Cortex of kidney (tissue), 1 donor: ENCODE measurements at places on chromosomes 1 and 21.

DNA sequence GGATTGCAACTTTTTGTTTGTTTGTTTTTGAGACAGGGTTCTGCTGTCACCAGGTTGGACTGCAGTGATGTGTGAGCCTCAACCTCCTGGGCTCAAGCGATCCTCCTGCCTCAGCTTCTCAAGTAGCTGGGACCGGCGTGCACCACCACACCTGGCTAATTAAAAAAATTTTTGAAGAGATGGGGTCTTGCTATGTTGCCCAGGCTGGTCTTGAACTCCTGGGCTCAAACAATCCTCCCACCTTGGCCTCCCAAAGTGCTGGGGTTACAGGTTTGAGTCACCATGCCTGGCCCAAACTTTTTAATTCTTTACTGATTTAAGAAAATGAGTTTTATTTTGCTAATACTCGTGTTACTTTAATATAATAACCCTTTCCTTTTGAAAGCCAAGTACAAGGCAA, 31.5 kb upstream of the SERPINC1 start:
- DNase-seq: no peak

DNA sequence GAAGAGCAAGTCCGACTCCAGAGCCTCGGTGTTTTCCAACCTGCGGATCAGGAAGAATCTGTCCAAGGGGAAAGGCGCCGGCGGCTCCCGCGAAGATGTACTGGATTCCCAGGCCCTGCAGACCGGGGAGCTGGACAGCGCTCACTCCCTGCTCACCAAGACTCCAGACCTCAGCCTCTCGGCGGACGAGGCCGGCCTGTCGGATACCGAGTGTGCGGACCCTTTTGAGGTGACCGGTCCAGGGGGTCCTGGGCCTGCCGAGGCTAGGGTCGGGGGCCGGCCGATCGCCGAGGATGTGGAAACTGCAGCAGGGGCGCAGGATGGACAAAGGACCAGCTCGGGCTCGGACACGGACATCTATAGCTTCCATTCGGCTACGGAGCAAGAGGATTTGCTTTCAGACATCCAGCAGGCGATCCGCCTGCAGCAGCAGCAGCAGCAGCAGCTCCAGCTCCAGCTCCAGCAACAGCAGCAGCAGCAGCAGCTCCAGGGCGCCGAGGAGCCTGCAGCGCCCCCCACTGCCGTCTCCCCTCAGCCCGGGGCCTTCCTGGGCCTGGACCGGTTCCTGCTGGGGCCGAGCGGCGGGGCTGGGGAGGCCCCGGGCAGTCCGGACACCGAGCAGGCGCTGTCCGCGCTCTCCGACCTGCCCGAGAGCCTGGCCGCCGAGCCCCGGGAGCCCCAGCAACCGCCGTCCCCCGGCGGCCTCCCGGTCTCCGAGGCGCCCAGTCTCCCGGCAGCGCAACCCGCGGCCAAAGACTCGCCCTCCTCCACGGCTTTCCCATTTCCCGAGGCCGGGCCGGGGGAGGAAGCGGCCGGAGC, 827 bp downstream of the FMN2 start:
- no peak for DNase-seq

- no peak for DNase-seq
Observed at GRCh38 chr1:5647234-5647633, 345.0 kb downstream of the NPHP4 start.

GRCh38 chr1:68103884-68104554, 53.6 kb upstream of the DIRAS3 start:
- DNase-seq: peak; percentile 12

- DNase-seq: no peak
Observed at GRCh38 chr1:93244298-93245069, 64.0 kb downstream of the CCDC18 start.

DNA sequence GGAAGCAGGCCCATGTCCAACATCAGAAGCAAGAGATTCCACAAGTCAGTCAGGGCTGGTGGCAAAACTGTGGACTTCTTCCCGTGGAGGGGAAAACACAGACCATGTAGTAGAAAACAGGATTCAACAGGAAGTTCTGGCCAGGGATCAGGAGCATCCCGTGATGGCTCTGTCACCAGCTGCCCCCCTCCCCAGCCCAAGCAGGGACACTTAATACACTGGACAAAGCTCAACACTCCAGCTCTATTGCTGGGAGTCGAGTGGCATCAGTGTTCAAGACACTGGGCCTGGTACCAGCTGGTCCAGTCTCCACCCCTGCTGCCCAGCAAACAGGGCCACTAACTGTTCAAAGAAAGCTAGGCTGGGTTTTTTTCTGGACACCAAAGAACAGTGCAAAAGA, 3.7 kb downstream of the SLC45A3 start:
- no peak for DNase-seq

- no peak for DNase-seq
Observed at GRCh38 chr1:237386362-237387143, 344.6 kb downstream of the RYR2 start.

GRCh38 chr21:33433425-33434114, 30.4 kb downstream of the IFNGR2 start:
- DNase-seq: no peak

DNA sequence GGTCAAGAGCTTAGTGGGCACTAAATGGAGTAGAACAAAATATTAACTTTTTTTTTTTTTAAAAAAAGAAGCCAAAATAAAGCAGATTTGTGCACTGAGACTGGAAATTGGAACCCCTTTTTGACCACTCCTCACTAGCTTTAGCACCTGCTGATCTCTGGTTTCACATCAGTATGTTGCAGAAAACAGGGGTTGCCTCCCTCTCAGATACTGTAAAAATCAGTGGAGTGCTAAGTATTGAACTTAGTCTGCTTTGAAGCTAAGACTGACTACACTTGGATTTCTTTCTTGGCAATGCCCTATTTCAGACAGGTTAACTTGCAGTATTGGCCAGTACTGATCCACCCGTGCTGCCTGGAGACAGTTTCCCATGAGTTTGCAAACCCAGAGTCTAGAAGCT, 2.7 kb upstream of the KIAA0040 start:
- no peak for DNase-seq

DNA sequence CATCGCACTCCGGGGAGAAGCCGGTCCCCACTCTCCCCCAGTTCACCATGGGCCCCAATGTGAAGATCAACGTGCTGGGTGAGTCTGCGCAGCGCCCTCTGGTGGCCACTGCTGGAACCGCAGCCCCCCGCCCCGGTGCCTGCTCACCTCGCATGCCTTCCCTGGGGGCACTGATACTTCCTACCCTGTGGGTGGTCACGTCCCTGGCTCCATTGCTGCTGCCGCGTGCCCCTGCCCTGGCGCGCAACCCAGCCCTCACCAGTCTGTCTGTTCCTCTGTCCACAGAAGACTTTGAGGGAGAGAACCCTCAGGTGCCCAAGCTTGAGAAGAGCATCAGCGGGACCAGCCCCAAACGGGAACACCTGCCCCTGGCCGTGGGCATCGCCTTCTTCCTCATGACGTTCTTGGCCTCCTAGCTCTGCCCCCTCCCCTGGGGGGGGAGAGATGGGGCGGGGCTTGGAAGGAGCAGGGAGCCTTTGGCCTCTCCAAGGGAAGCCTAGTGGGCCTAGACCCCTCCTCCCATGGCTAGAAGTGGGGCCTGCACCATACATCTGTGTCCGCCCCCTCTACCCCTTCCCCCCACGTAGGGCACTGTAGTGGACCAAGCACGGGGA, 7.6 kb downstream of the EFNA3 start:
- DNase-seq: no peak

DNA sequence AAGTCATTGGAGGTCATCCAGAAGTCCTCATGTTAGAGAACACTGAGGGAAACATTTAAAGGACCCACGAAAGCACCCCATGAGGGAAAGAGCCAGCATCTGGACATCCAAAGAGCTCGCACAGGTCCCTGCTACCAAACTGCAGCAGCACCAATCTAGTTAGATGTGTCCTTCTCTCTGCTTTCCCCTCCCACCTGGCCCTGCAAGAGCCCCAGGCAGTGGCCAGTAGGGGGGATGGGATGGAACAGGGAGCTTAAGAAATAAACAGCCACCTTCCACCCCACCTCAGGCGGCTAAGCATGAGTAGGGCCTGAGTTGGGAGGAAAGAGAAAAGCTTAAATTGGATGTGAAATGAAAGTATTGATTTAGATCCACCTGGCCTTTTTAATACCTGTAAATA, 175.9 kb upstream of the KCND3 start:
- DNase-seq: no peak

DNA sequence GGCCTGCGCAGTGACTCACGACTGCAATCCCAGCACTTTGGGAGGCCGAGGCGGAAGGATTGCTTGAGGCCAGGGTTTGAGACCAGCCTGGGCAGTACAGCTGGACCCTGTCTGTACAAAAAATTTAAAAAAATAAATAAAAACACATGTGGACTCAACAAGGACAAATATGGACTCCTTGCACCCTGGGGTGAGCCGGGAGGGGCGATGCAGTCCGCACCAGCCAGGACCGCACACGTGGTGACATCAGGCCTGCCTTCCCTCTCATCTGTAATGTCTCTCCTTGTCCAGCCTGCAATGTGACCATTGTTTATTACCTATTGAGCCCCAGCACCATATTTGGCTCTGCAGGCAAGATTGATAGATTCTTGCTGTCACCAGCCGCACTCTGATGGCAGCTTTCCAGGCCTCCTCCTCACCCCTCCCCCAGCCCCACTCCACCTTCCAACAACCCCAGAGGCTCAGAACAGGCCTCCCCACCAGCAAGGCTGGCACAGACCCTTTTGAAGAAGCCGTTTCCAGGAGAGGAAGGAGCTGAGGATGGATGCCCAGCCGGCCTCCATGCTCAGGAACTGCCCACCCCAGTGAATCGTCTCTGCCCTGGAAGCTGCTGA, 55.2 kb downstream of the IRF2BP2 start:
- DNase-seq: no peak

DNA sequence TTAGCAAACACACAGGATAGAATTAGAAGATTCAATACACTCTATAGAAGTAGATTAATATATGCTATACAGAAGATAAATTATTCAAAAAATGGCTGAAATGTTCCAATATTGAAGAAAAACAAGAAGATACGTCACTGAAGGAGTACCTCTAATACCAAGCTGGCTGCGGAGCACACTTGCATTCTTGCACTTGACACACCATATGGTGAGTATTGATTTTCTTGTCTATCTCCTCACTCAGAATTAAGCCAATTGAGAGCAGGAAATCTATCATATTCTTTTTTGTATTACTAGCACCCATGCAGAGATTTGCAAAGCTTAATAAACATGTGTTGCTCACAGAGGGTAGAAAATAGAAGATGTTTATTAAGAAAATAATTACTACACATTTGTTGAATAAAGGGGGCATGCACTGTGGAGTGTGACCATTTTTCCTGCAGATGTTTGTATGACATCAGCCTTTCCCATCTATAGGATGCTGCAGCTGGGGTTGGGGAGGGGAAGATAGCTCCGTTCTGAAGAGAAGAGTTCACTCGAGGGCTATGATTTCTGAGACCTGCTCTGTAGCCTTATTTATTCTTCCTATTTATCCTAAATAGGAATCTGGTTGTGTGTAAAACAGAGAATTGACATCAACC, 318.1 kb downstream of the HHIPL2 start:
- DNase-seq: no peak

DNA sequence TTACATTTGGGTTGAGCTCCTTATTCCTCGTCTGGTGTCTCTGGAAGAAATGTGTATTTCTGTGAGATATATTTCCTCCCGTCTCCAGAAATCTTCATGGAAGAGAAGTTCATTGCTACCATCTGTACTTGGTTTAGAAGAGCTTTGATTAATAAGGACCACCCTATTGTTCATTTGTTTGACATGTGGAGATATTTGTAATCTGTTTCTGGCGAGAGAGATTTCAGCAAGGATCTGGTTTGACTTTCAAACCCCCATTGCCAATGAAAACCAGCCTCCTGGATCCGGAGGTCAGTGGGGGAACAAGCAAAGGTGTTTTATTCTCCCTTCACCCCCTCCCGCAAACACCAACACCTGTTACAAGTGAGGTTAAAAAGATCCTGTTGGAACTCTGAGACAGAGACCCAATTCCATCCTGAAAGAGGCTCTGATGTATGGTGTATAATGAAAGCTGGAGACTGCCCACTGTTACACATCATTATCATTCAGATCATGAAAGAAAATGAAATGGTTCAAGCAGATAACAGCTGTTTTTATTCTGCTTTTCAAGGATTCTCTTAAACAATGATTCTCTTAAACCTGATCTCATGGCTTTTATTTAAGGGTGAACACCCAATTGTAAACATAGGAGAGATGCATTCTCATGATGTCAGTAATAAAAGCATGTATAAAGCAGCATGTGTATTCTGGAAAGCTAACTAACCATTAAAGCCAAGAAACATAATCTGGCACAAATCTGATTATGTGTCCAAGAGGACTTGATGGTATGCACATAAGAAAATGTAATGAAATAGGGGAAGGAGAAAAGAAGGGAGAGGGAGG, 393.5 kb upstream of the ADGRL2 start:
- DNase-seq: no peak

DNA sequence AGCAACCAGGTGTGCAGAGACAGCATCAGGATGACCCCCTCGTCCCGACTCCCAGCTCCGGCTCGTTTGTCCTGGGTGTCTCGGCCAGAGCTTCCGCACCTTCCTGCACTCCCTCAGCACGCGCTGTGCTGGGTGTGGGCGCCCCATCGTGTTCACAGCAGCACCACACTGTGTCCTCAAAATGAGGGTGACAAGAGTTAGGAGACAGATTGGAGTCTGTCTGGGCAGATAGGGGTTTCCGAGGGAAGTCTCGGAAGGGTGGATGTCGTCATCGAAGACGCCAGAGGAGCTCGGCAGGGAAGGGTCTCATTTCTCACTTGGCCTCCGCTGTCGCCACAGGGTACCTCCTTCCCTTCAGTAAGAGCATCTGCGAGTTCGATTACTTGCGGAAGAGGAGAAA, 4.1 kb downstream of the CCDC27 start:
- no peak for DNase-seq

DNA sequence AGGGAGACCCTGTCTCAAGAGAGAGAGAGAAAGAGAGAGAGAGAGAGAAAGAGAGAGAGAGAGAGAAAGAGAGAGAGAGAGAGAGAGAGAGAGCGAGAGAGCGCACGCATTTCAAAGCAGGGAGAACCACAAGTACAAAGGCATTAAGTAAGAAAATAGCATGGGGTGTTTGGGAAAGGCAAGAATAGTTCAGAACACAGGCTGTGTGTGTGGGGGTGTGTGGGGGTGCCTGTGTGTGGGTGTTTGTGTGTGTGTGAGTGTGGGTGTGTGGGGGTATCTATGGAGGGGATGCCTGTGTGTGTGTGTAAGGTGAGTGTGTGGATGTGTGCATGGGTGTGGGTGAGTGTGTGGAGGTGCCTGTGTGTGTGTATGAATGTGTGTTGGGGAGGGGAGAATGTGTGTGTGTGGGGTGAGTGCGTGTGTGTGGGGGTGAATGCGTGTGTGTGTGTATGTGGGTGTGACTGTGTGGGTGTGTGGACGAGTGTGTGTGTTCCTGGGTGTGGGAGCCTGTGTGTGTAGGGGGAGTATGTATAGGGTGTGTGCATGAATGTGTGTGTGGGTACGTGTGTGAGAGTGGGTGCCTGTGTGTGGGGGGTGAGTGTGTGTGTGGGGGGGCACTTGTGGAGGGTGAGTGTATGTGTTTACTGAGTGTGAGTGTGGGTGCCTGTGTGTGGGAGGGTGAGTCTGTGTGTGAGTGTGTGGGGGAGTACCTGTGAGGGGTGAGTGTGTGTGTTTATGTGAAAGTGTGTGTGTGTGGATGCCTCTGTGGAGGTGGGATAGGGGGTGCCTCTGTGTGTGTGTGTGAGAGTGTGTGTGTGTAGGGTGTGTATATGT, 19.1 kb upstream of the HDAC1 start:
- no peak for DNase-seq
